GM23248 (cell line): ENCODE measurements at places on chromosomes 12 and 14. TPM values are rescaled to one million over a fixed set of nuclear protein-coding genes. Genes with fewer than 3 reads are reported as not detected.

DNA sequence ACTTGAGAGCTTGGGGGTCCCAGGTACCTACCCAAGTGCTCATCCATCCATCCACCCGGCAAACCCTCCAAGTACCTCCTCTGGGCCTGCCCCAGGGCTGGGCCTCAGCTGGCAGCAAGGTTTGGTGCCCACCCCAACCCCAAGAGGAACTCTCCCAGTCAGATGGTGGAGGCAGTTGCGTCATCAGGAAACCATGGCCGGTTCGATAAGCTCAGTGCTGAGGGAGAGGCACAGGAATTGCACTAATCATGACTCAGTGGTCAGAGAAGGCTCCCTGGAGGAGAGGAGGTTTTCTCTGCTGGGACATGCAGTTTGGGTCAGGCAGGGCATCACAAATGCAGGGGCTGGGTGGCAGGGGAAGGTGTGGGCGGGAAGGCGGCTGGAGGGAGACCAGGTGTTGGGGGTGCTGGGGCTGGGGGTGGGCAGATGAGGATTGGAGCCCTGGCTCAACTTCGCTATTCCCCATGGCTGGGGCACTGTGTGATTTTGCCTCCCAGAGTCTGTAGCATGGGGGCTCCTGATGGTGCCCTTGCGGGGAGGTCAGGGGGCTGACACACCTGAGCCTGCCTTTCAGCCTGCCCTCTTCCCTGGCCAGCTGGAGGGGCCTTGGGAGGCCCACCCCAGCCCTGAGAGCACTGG lies 32.2 kb downstream of the SH2B3 start:
- DNase-seq, result peak; percentile 92

DNA sequence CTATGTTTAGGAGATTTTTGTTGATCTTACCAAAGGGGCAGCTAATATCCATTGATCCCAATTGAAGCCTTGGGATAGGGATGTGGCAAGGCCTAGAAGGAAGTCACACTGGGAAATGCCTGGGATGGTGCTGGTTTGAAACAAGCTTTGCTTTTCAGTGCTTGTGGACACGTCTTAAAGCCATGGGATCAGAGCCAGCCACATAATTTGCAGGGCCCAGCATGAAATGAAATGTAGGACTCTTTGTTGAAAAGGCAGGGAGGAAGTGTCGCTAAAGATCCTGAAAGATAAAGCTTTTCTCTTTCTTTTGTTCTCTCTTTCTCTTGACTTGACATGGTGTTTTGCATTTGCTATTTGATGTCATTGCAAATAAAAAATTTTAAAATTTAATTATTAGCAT lies 5.0 kb downstream of the TTC9 start:
- no peak for DNase-seq

GRCh38 chr12:28460420-28461130 lies 270.3 kb downstream of the CCDC91 start:
- DNase-seq, result no peak

DNA sequence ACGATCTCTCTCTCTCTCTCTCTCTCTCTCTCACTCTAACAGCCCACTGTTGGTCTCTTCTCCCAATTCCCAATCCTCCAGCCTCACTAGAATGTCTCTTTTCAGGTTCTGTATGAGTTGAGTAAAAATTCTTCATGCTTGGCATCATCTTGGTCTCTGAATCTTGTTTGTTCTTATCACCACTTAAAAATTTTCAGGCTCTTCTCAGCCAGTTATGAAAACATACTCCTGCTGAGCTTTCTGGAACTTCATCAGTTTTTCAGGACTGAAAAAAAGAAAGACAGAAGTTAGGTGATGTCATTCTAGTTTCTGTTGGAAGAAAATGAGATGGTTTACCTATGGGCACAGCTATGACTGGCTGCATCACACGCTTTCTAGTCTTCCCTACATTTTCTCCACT lies 11.5 kb upstream of the IL22 start:
- DNase-seq, result peak; percentile 82

The FKBP3 gene
- total RNA-seq, result 28.3 and 40.9 TPM in 2 replicates

- peak; percentile 34 for DNase-seq
These were observed 58.5 kb upstream of the PLXNC1 start for GRCh38 chr12:94089891-94090290.

The RERG gene
- not detected in 2 replicates for total RNA-seq

The SLC10A1 gene
- total RNA-seq, result not detected in 2 replicates

DNA sequence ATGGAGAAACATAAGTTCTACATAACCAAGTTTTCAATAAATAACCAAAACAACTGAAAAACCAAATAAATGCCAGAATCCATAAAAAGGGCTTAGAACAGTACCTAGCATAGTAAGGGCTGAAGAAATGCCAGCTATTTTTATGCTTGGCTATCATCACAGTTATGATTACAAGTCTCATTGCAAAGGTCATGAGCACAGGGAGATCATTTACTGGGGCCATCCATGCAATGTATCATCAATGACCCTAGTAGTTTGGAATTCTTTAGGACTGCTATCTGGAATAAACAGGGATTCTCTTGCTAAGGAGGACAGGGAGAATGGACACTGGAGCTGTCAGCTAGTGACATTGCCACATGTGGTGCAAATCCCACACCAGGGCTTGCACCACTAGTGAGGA lies 92.5 kb upstream of the NAP1L1 start:
- DNase-seq, result peak; percentile 17

The TRPV4 gene
- total RNA-seq, result 0.65 and 1.6 TPM in 2 replicates

DNA sequence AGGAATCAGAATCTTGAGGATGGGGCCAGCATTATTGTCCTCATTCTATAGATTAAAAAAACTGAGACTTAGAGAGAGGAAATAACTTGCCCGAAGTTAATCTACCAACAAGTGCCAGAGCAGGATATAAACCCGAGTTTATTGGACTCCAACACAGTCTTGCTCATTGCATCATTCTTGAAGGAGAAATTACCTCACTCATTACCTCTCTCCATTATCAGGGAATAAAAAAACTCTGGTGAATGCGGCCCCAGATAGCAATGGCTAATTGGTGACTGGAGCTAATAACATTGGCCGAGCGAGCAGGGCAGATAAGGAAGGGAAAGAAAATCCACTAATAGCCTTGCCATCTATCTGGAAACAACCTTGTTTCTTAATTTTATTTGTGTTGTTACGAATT lies 24.7 kb upstream of the TMED10 start:
- DNase-seq, result no peak

DNA sequence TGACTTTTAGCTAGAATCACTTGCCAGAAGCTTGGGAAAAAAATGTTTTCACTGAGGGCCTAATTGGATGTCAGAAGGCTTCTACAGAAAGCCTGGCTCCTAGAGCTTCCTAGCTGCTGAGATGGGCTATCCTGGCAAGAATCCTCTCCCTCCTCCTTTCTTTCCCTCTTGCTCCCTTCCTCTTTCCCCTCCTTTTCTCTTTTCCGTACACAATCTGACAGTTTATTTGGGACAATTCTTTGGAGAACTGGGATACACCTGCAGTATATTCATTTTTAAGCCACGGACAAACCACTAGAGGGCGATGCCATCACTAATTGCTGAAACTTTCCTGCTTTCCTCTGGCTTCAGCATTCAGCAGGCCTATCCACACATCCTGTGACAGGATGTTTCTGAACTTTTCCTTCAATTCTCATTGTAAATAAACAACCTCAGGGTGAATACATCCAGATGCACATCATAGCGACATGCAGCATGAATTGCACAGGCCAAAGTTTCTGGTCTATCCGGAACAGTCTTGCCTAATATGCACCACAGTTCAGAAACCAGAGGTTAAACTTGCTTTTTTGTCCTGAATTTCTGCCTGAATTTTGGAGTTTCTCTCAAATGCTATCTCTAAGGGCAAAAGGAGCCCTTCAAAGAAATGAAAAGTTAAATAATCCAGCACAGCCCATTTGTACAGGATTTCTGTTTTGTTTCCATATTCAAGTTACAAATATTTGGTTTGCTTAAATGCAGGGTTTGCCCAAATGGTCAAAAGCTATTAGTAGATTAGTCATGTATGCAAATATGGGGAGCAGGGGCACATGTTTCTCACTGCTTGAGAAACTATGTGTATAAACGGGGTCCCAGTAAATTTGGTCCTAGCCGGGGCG lies 142.8 kb downstream of the PAWR start:
- peak; percentile 79 for DNase-seq
